ENCODE measurements at places on chromosomes 2 and 18.

DNA sequence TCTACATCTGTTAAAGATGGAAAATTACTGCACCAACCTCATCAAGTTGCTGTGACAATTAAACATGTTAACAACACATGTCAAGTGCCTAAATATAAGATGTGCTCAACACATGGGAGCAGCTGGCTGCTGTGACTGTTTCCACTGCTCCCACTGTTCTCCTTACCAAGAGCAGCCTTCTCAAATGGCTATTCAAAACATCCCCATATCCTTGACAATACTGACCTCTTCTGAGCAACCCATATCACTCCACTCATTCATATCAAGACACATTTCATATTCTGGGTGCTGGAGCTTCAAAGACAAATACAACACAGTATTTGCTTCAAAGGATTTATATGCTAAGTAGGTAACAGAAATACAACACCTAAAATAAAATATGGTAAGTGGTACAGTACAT is 60.3 kb downstream of the PIAS2 start:
- DNase-seq: no peak

GRCh38 chr18:76859474-76860339 is 37.4 kb downstream of the ZNF236 start:
- DNase-seq: no peak

DNA sequence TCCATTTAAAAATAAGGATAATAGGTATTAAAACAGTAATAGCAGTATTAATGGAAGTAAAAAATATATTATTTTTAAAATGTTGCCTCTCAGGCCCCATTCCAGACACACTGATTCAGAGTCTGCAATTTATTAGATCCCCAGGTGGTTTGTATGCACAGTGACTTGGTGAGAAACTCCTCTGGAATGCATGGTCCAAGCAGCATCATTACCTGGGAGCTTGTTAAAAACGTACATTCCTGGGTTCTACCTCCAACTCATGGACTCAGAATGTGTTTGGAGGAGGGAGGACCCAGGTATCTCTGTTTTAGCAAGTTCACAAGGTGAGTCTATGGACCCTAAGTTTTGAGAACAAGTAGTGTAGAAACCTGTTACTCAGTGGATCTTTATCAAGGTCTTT is 95.6 kb downstream of the ITGA4 start:
- no peak for DNase-seq

DNA sequence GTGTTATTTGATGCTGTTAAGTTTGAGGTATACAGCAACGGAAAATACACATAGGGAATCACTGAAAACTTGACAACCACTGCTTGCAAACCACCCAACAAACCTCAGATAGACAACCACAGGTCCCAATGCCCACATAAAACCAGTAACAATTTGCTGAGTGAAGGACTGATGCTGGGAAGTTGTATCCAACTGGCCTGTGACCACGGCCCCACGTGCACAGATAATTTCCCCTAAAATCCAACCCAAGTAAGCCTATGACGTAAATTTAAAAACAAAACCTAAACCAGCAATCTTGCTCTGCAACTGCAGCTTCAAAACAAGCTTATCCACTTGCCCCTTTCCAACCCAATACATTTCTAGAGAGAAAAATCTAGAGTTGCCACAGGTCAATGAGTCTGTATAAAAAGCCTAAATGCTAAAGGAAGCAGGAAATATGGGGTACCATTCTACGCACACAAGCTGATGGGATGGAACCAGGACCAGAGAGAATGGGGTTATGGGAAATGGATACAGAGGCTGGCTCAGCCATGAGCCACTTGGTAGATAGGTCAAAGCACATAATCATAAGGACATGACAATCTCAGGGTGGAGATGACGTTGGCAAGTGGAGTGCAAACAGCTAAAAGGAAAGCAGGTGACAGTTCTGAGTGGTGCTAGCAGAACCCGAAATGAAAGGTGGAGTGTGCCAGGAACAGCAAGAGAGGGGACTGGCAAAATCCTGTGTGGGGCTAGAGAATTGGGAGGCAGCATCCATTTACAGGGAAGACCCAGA is 27.8 kb upstream of the CREB1 start:
- DNase-seq: no peak

DNA sequence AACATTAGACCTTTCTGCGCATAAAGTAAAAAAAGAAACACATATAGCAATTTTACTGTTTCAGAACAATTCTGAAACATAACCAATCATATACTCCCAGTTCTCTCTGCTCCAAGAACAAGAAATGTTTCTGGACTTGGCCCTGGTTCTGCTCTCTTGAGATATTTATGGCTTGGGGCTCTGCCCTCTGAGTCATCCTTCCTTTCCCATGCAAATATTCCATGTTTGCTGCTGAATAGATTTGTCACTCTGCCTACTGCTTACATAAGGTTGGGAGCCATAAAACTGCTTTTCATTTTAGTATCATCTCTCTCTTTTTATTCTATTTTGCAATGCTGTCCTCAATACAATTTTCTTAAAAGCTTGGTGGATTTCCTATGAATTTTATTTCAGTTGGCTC is 499.6 kb upstream of the ACVR2A start:
- DNase-seq: no peak

DNA sequence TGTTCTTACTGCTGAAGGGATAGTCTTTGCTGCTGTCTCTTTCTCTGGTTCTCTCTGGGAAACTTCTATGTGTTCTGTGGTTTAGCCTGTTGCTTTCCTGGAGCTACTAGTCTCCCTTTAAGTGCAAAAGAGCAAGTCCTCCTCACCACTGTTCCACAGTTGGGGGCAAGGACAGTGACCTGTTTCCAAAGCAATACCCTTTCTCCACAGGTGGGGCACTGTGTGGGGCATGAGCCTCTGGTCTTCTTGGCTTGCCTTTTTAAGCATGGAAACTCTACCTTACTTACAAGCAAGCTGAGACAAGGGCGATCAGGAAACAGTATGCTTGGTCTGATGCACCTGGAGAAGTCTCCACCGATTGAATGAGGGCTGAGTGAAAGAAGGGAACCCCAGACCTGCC is 156.7 kb downstream of the CPS1 start:
- DNase-seq: no peak

DNA sequence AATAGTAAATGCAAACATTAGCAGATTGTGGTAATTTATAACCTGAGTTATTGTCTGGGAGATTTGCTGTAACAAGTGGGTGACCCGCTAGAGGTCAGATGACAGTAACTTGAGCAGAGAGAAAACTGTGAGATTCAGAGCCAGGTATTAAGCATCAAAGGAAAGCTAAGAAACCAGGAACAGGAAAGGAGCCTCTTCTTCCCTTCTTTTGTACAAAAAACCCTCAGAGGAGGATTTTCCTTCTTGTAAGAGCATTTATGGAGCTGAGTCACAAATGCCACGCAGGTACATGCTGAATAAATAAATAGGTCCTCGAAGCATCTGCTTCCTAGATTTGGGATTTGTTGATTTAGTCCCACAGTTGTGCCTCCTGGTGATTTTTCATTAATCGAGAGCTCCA is 146.5 kb downstream of the SH3BP4 start:
- DNase-seq: no peak

GRCh38 chr2:142315346-142315745 is 184.5 kb upstream of the LRP1B start:
- DNase-seq: no peak
